ENCODE measurements at places on chromosomes 5 and 9.

GRCh38 chr5:65359981-65360380 is 121.7 kb downstream of the ADAMTS6 start:
- no peak for DNase-seq

GRCh38 chr5:94890907-94891306 is 272.4 kb downstream of the SLF1 start:
- no peak for DNase-seq

GRCh38 chr5:59058969-59059687 is 476.3 kb downstream of the RAB3C start:
- DNase-seq: no peak

DNA sequence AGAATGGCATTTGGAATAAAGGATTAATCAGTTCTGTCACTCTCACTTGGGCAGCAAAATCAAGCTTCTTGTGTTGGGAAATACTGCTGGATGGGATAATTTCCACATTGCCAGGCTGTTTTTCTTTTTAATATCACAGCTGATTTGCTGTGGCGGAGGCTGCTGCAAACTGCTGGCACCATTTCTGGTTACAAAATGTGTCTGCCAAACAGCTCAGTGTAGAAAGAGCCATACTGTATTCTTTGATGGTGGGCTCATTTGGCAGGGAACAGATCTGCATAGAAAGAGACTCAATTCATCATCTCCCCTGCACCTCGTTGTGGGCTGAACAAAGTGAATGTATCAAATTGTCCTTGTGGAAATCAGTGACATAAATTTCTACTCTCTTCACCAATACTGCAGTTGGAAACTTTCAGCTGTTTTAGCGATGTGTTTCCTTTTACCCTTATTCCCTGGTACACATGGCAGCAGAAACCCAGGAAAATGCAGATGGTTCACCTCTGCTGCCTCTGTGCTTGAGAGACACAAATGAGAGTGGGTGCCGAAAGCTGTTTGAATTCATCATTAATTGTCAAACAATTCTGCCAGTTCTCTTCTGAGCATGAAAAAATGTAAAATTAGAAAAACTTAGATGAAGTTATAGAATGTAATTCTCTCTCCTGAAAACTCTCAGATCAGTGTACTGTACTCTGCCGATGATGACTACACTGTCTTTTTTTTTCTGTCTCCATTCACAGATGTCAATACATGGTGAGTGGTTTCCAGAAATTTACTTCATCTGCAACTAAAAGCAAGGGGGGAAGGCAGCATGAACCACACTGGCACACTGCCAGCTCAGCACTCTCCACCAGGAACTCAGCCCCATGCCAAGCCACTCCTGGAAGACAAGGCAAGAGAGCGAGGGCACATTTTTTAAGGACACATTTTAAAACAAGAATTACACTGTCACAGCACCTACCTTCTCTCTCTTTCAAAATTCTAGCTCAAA is 75.0 kb downstream of the HMHB1 start:
- peak; percentile 48 for DNase-seq

- no peak for DNase-seq
Measured at GRCh38 chr9:110278080-110278707, 21.9 kb upstream of the TXN start.

DNA sequence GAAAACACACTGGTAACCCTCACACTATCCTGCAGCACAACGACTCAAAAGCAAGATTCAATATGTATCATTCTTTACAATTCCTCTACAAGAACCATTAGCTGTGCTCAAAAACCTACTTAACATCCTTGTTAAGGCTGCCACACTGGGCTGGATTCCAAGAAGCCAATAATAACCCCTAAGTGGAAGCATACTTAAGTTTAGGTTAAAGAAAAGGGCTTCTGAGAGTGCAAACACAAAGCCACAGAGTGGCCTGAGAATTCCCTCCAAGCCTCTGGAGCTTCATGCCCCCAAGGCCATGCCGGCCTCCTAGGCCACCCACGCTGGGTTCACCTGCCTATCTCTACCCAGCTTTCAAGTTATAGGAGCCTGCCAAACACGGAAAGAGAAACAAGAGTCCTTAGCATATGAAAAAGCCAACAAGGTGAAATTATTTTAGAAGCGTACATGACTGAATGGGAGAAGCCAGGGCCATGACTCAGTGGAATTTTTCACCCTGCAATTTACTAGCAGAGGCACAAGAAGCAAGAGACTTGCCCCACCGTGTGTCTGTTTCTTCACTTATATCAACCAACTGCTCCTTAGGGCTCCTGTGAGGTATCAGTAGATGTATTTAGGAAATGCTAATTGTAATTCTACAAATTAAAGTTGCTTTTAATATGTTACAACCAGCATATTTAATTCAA is 293.0 kb downstream of the SPOCK1 start:
- no peak for DNase-seq

DNA sequence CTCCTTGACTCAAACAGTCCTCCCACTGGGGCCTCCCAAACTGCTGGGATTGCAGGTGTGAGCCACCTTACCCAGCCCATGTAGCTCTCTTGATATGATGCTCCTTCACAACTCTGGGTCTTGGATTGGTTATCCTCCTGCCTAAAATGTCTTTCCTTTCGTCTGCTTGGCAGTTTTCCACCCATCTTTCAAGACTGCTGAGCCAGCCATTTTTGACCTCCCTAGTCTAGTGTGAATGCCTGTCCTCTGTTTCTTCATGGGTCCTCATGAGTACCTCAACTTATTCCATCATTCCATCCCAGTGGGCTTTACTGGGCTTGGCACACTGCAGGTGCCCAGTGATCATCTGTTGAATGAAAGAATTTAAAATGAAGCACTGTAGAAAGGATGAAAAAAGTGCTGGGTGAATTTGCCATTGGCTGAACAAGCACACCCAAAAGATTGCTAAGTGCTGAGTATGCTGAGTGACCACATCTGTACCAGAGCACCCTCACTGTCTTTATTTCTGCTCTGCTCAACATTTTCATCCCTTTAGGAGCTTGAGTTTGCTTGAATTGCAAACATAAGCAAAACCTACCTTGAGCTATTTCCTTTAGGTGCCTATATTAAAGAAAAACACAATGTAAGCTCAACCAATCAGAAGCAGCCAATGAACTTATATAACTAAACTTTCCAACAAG is 84.8 kb upstream of the FAM169A start:
- no peak for DNase-seq

DNA sequence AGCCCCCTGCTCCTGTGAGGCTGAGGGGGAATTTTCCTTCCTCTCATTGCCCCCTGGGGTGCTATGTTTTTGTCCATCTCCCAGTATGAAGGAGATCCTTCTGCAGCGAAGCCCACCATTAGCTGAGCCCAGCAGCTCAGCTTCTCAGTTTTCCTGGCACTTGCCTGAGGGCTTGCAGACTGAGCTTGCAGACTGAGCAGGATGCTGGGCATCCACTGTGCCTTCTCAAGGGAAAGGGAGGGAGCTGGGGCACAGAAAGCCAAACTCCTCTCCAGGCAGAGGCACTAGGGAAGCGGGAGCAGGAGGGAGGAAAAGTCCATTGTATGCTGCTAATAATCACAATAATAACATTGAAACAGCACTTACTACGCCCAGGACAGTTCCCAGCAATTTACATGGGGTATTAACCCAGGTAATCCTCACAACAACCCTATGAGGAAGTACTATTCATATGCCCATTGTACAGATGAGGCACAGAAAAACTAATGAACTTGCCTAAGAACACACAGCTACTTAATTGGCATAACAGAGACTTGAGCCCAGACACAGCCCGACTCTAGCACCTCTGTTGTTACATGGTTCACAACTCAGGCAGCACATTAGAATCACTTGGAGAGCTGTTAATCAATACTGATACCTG is 86.9 kb upstream of the SSBP2 start:
- no peak for DNase-seq

DNA sequence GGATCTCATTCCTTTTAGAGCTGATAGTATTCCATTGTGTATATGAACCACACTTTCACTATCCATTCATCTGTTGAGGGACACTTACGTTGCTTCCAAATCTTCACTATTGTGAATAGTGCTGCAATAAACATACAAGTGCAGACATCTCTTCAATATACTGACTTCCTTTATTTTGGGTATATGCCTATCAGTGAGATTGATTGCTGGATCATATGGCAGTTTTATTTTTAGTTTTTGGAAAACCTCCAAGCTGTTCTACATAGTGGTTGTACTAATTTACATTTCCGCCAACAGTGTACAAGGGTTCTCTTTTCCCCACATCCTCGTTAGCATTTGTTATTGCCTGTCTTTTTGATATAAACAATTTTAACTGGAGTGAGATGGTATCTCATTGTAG is 33.8 kb upstream of the LECT2 start:
- DNase-seq: no peak

DNA sequence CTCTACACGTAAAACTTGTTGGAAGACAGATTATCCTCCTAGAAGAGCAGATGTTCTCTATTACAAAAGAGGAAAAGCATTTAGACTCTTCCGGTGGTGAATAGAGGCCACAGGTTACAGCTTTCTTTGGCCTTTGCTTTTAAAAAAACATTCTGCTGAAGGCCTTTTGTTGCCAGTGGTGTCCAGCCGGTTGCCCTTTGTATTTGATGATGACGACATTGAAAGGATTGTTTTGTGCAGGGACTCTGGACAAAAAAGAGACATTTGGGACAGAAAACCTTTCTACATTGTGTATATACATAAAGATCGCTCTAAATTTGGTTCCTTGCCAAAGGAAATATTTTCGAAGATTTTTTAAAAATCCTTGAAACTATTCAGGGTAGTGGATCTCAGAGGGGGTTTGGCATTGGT is 180.3 kb downstream of the C9orf152 start:
- DNase-seq: no peak

- DNase-seq: no peak
Measured at GRCh38 chr9:133932181-133932580, 59.9 kb downstream of the VAV2 start.

GRCh38 chr5:473551-474192 is 30.7 kb downstream of the EXOC3 start:
- DNase-seq: peak; percentile 12

DNA sequence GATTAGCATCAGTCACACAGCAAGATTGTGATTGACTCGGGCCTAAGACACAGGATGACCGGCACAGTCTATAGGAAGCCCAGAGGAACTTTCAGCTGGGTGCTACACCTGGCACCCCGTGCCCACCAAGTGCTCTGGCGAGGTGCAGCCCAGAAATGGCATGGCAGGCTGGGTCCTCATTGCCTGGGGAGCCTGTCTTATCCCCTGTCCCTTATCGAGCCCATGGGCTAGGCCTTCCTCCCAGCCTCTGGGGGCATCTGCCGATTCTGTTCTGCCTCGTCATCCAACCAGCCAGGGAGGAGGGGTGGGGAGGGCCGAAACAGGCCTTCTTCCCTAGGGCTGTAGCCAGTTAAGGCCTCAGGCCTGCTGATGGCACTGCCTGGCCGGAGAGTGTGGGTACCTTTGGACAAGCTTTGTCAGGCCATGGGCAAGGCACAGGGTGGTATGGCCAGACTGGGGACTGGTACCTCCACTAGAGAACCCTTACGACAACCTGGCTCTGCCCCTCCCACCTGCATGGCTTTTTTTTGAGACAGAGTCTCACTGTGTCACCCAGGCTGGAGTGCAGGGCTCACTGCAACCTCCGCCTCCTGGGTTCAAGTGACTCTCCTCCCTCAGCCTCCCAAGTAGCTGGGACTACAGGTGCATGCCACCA is 1.6 kb downstream of the GRK6 start:
- no peak for DNase-seq

- DNase-seq: no peak
Measured at GRCh38 chr5:124053340-124053739, 541.4 kb downstream of the CSNK1G3 start.

DNA sequence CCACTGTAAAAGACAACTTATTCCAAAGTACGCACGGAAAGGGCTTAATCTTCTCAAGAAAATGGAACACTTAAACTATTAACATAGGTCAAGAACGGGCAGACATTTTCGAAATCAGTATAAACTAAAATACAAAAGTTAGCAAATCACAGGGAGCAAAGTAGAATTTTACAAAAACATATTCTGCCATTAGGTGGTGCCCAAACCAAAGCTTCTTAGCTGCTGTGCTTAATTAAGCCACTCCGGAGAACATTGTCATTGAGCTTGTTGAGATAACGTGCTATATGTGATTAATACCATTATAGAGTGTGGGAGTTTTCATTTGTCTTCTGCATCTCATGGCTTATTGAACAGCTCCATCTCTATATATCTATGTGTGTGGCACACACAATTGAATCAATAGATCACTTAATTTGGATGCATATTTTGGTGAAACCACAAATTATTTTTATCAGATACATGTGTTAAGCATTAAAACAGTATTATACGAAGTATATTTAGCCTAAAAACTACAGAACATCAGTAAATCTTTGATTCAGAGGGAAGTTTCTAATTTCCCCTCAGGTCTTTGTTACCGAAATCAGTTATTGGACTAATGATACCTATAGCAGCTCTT is 23.4 kb downstream of the UBLCP1 start:
- no peak for DNase-seq

GRCh38 chr5:58066076-58066475 is 393.8 kb downstream of the PLK2 start:
- no peak for DNase-seq

DNA sequence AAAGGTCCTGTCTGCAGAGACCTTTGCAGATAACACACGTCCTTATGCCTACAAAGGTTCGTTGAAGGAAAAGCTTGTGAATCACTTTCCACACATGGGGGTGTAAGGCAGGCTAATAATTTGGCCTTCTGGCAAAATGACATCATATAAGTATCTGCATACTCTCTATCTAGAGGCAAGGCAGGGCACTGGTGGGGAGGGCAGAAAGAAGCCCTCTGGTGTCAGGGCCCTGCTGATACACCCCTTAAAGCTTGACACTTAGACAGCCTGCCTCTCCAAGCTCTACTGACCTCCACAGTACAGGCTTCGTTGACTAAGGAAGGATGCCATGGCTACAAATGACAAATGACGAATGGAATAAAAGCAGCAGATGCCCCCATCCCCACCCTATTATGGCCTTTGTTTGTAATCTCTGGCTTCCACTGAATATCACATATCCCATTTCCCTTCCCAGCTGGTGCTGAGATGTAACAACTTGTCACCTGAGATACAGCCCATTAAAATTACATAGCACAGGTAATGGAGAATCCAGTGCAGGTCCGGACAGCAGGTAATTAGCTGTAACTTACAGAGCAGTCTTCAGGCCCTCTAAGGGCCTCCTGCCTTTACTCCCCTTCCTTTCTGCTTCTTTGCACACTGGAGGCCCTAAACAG is 76.9 kb upstream of the IFNK start:
- DNase-seq: no peak

DNA sequence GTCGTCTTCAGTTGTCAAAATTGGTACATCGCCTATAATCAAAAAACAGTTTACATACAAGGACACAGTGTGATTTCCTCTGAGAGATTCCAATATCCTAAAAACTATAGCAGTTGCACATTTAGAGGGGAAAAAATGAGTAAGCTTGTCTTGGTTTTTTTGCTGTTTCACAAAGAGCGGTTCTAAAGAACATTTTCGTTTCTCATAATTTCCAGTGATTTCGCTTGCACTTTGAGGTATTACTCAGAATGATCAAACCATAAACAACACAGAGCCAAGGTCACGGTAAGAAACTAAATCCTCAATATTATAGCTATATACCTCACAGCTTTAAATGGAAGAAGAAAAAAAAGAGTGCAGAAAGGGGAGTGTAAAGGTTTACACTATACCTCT is 861 bp downstream of the MTX3 start:
- DNase-seq: no peak
